ENCODE measurements at places on chromosomes 6 and 20. TPM values are rescaled to one million over a fixed set of nuclear protein-coding genes. Genes with fewer than 3 reads are reported as not detected.

The TAF4 gene
- total RNA-seq, result 17.9 TPM

The ID4 gene
- 0.88 TPM for total RNA-seq

The ZFP57 gene
- total RNA-seq, result not detected

The HLA-DQA1 gene
- total RNA-seq, result not detected

The CD83 gene
- total RNA-seq, result 2.2 TPM

The B3GAT2 gene
- total RNA-seq, result 0.05 TPM

The TFAP2D gene
- total RNA-seq, result not detected

The SLC22A3 gene
- total RNA-seq, result 44.9 TPM

The SNAP25 gene
- total RNA-seq, result 20.3 TPM

The PDE10A gene
- total RNA-seq, result 27.5 TPM

The MYCT1 gene
- 0.11 TPM for total RNA-seq

Data from A549 treated with ZK216348 at 1 μM for 4 hours (cell line).